ENCODE measurements at places on chromosomes 12 and 14.

DNA sequence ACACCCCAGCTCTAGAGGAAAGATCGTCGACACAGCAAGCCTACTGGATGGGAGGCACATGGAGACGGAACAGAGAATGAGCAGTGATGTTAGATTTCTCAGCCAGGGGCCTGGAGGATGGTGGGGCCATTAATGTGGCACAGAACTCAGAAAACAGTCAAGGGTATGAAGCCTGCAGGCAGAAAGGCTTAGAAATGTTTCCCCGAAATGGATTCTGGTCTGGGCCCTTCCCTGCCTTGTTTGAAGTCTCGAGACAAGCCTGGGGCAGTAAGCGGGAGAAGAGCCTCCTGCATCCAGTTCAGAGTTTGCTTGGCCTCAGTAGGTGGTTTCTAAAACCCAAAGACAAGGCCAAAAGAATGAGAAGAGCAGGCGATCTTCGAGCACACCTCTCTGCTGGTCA is 158.4 kb downstream of the NTF3 start:
- no peak for DNase-seq

DNA sequence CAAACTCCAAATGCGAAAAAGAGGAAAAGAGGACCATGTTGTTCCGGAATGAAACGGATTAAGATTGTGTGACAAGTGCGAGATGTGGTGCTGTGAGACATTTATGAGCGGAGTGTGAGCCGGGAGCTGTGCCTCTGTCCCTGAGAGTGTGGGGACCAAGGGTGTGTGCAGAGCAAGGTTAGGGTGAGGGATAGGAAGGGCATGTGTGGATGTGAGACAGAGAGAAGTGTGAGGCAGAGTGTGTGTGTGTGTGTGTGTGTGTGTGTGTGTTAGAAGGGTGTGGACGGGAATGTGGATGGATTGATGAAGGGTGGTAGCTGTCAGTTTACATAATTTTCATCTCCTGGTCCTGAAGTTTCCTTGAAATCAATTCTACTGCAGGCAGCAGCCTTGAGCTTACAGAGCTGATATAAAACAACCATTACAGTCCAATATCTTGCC is 4.3 kb upstream of the OTX2 start:
- no peak for DNase-seq

DNA sequence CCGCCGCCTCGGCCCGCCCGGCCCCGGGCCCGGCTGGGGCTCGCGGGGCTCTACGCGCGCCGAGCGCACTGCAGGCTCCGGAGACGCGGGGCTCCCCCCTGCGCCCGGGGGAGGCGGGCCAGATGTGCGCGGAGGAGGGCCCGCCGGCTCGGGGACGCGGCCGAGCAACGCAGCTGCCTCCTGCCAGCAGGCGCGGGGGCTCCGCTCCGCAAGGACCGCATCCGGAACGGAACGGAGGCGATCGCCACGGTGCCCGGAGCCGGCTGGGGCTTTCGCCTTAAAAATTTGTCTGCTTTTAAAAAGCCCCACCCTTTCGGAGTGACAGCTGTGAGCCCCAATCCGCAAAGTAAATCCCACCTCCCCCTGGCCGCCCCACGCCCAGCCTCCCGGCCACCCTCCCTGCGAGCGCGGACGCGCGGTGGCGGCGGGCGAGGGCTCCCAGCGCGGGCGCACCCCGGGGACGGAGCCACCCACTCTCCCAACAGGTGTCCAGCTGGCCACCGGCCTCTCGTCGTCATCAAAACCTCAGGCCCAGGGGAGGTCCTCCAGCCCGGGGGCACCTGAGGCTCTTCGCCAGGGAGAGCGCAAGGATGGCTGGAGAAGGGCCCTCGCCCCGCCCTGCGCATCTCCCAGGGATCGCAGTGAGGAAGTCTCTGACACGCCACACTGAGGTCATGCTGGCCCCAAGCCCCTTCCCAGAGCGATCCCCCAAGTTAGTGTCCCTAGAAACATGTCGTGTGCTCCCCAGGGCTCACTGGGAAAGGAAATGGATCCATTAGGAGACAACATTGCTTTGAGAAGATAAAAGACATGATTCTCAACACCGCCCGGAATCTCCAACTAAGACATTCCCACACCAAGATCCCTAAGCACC is at the start of gene TMEM132D:
TSS of gene TMEM132D (minus strand) at position 70 of the 874 bp plus-strand sequence.
- DNase-seq, result no peak

DNA sequence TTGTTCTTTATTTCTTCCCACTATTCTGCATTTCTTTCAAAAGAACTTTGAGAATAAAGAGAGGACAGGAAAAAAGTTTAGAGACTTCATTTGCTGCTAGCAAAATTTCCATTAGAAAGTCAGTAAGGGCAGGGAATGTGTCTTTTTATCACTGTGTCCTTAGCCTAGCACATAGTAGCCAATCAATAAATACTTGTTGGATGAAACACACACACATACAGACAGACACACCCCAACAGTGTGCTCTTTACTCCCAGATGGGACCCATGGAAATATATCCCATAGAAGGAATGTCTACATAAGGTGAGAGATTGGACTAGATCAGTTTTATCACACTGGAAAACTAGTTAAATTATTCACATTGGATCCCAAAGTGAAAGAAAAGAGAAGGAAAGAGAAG is 21.1 kb upstream of the ARID2 start:
- no peak for DNase-seq

DNA sequence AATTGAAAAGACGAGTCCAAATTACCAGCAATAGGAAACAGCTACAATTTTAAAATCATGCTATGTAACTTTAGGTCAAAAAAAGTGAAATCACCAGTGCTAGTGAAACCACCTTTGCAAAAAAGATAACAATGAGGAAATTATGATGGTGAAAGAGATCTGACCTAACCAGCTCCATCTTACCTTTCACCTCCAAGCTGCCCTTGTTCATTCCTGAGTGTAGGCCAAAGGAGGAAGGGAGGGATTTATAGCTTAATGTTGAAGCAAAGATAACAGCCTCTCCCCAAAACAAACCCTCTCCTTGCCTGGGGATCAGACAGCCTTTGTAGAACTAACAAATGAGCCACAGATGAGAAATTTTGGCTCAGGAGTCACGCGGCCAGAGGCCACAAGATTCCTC is 83.2 kb upstream of the EIF5 start:
- DNase-seq, result no peak

DNA sequence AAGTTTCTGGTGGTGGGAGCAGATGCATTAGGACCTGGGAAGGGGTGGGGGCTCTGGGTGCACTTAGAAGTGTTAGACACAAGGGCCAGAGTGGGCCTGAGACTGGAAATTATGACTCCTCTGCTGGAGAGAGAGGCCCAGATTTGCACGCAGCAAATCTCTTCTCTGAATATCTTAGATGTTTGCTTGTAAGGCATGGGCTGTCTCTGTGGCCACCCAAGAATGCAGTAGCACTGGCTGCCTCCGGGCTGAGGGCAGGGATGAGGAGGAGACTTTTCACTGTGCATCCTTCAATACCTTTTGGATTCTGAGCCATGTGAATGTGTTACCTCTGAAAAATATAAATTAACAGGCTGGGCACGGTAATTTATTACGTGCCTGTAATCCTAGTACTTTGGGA is 14.0 kb upstream of the RABGGTA start:
- no peak for DNase-seq

DNA sequence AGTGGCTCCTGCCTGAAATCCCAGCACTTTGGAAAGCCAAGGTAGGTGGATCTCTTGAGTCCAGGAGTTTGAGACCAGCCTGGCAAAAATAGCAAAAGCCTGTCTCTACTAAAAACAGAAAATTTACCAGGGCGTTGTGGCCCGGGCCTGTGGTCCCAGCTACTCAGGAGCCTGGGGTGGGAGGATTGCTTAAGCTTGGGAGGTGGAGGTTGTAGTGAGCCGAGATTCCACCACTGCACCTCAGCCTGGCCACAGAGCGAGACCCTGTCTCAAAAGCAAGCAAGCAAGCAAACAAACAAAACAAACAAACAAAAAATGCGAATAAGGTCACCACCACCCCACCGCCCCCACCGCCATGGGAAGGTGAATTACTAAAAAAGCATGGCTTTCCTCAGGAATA is 238.7 kb downstream of the ATXN7L3B start:
- DNase-seq, result no peak

- DNase-seq, result no peak
These were observed 173.5 kb downstream of the ANO6 start for GRCh38 chr12:45389426-45389825.

GRCh38 chr12:32257695-32258496 is 141.5 kb upstream of the FGD4 start:
- DNase-seq, result no peak

DNA sequence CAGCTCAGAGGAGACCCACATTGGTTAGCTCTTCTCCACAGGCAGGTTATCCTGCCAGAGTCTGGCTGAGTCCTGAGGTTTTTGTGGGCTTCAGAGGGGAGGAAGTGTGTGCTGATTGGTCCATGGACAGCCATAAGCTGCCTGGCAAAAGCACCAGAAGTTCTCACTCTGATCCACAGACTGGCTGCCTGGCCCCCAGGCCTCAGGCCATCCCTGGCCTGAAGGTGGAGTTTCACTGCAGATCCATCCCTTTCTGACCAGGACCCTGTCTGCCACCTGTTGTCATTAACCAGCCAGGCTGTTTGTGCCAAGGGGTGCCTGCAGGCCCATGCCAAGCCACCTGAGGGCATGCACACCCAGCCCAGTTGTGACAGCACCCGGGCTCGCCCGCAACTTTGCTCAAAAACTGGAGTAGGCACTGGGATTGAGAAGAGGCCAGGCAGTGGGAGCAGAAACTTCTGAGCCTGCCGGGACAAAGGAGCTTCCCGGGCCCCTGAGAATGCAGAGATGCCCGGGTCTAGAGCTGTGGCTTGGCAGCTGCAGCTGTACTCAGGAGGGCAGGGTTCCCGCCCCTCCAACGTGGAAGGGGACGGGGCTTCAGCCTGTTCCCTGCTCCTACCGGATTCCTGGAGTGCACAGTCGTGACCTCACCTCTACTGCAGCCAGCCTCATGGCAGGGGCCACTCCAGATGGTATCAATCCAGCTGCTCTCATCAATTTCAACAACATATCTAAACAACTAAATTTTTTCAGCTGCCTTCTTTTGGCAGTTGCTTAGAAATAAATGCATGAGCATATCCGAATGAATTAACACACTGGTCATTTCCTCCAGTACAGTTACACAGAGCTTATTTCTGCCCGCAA is 1277.3 kb downstream of the SLC16A7 start:
- DNase-seq, result no peak

- DNase-seq, result no peak
These were observed 111.5 kb downstream of the SRGAP1 start for GRCh38 chr12:63955831-63956666.

GRCh38 chr14:60226298-60226697 is 22.7 kb upstream of the PPM1A start:
- no peak for DNase-seq

GRCh38 chr12:64580681-64581080 is 29.6 kb upstream of the RASSF3 start:
- no peak for DNase-seq

DNA sequence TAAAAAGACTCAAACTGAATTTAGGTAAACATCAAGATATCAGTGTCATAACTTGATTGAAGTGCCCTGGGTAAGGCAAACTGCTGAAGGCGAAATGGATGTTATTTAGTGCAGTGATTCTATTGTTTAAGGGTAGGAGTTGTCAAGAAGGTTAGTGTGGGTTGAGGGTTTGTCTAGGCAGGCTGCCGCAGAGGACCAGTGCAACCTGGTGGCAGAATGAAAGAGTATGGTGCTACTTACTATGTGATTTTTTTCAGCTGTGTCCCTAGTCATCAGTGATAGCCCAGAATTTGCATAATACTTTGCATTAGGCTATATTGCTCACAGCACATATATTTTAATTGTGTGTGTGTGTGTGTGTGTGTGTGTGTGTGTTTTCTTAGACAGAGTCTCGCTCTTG is 1127.0 kb downstream of the GALC start:
- no peak for DNase-seq

- DNase-seq, result no peak
These were observed 27.1 kb downstream of the OSBPL8 start for GRCh38 chr12:76532520-76532919.

GRCh38 chr14:30287579-30288445 is 271.1 kb upstream of the G2E3 start:
- DNase-seq, result no peak

- no peak for DNase-seq
These were observed 409.8 kb downstream of the RERGL start for GRCh38 chr12:17680220-17680619.

DNA sequence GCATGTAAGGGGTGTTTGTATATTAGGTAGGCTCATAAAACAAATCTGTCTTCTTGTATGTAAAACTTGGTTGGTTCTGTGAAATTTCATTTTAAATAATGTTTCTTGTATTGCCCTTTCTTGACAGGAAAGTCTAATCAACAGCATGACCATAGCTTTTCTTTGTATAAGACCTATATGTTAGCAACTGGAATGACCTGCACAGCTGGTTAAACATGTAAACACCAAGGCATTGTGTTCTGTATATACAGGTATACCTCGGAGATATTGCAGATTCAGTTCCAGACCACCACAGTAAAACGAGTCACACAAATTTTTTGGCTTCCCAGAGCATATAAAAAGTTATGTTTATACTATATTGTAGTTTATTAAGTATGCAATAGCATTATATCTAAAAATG is 183.6 kb downstream of the ERC1 start:
- no peak for DNase-seq

- no peak for DNase-seq
These were observed 336.2 kb downstream of the DPF3 start for GRCh38 chr14:72557671-72558070.

GRCh38 chr12:91630083-91630482 is 447.5 kb upstream of the DCN start:
- no peak for DNase-seq

DNA sequence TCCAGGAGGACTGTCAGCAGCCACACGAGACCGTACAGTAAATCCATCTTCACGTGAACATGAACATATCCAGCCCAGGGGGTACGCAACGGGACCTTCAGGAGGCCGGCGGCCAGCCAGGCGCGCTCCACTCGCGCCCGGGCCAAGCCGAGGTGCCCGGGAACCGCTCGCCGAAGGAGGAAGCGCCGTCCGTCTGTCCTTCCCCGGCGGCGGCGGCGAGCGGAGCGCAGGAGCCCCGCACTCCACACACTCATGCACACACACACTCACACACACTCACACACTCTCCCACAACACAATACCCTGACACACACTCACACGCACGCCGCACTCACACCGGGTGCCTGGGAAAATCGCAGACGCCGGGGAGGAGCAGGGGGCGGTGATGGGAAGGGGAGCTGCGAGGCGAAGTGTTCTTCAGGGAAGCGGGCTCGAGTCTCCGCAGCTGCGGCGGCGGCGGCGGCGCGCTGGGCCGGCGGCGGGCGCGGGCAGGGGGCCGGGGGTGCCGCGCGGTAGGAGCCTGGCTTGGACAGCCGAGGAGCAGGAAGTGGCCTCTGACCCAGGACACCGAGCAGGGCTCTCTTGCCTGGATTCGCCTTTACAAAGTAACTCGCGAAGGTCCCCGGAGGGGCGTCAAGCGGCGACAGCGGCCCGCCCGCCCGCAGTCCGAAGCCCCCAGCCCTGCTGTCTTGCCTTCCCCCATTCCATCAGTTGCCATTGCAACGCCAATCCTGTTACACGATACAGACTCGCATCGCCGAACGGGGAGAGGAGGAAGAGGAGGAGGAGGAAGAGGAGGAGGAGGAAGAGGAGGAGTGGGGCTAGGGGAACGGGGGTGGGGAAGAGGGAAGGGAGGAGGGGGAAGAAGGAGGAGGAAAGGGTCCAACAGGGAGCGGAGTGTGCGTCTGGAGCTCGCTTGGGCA is 601 bp downstream of the MDGA2 start:
- no peak for DNase-seq
